ENCODE measurements at places on chromosomes 1 and 21.

DNA sequence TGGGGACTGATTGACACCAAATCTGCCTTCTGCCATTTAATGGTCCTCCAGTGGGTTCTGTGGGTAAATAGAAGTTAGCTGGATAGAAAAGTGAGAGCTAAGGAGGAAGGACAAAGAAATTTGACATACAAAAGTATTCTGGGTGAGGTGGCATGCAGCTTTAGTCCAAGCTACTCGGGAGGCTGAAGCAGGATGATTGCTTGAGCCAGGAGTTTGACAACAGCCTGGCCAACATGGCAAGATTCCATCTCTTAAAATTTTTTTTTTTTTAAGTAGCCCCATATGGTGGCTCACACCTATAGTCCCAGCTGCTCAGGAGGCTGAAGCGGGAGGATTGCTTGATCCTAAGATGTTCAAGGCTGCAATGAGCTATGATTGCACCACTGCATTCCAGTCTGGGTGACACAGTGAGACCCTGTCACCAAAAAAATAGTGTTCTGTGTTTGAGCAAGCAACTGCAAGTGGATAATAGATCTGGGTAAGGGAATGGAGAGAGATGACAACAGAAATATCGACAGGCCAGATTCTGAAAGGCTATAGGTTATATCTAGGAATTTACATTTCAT lies 13.4 kb downstream of the RTCA start:
- no peak for DNase-seq

GRCh38 chr1:55425310-55425930 lies 210.3 kb upstream of the USP24 start:
- no peak for DNase-seq

DNA sequence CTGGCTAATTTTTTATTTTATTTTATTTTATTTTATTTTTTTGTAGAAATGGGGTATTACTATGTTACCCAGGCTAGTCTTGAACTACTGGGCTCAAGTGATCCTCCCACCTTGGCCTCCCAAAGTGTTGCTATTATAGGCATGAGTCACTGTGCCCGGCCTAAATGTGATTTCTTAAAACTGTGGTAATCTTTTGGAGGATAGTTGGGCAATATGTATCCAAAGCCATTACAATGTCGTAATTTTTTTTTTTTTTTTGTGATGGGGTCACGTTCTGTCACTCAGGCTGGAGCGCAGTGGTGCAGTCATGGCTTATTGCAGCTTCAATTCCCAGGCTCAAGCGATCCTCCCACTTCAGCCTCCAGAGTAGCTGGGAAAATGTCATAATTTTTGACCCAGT lies 14.2 kb downstream of the ETV3L start:
- no peak for DNase-seq

- DNase-seq: no peak
Observed at GRCh38 chr1:116429821-116430374, 56.9 kb downstream of the ATP1A1 start.

- DNase-seq: no peak
Observed at GRCh38 chr1:238409932-238410331, 519.2 kb upstream of the ZP4 start.

DNA sequence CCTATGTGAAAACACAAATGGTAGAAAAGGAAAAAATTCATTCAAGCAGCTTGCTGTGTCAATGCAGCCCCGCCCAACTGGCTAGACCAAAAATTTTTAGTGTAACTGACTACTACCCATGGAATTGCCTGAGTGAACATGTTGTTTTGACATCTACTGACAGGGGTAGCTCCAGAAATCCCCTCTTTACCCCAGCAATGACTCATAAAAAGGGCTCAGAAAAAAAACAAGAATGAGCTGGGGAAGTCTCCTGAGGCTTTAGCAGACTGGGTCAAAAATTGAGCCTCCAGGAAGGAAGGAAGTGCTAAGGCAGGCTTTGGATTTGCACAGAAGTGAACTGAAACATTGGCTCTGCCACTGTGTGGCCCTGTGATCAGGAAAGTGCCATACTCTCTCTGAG lies 24.4 kb upstream of the FGGY start:
- DNase-seq: no peak

DNA sequence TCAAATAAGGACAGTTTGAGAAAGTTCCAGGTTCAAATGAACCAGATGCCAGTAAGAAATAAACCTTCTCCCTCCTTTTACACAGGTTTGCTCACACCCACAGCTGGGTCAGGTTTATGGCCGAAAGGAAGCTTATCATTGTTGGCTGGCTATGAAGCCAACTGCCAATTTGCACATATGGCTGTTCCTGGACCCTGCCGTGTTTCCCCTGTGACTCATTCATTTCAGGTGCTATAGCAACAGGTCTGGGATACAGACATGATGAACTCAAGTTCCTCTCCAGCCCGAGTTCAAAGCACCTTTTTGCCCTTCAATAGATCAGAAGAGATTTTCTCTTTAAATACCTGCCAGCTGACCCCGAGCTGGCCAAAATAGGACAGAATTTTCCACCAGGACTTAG lies 134.4 kb upstream of the SMYD2 start:
- DNase-seq: no peak

DNA sequence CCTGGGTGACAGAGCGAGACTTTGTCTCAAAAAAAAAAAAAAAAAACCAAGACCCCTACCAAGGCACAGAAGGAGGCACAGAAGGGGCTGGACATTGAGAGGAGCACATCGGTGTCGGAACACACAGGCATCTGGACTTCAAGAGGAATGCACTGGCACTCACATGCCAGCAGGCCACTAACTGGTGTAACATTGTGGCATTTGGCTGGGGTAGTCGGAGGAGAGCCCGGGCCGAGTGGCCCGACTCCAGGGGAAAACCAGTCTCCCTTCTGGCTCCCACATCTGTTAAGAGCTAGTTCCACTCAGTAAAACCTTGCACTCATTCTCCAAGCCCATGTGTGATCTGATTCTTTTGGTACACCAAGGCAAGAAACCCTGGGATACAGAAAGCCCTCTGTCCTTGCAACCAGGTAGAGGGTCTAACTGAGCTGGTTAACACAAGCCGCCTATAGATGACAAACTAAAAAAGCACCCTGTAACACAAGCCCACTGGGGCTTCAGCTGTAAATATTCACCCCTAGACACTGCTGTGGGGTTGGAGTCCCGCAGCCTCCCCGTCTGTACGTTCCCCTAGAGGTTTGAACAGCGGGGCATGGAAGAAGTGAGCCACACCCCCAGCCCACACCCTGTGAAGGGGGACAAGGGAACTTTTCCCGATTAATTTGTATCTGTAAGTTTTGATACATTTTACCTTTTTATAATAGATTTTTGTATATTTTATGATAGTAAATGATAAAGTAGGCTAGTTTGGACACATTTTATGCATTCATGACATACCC lies 17.2 kb upstream of the AKIRIN1 start:
- DNase-seq: no peak

DNA sequence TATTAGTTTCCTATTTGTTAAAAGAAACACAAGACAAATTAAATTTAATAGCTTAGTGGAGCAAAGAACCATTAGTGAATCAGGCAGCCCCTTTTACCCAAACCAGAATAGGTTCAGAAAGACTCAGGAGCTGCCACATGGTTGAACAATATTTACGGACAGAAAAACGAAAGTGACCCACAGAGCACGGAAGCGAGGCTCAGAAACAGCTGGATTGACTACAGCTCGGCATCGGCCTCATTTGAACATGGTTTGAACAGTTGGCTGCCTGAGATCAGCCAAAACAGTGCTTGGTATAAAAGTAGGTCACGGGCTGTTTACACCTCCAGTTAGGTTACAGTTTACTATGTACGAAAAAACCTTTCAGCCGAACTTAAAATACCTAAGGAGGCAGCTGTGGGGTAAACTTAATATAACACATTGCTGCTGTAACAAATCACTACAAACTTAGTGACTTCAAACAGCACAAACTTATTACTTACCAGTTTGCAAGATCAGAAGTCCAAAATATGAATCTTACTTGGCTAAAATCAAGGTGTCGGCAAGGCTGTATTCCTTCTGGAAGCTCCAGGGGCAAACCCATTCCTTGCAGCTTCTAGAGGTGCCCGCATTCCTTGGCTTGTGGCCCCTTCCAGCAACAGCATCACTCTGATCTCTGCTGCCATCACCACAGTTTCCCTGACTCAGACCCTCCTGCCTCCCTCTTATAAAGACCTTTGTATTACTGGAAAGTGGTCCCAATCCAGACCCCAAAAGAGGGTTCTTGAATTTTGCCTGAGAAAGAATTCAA lies 11.8 kb downstream of the PADI4 start:
- no peak for DNase-seq

Data from stimulated activated CD4-positive, alpha-beta T cell treated with anti-CD3 and anti-CD28 coated beads, TNF-alpha, amount 100 ng/mL, for 4 hours (primary cell).